ENCODE measurements at places on chromosomes 5 and 9.

DNA sequence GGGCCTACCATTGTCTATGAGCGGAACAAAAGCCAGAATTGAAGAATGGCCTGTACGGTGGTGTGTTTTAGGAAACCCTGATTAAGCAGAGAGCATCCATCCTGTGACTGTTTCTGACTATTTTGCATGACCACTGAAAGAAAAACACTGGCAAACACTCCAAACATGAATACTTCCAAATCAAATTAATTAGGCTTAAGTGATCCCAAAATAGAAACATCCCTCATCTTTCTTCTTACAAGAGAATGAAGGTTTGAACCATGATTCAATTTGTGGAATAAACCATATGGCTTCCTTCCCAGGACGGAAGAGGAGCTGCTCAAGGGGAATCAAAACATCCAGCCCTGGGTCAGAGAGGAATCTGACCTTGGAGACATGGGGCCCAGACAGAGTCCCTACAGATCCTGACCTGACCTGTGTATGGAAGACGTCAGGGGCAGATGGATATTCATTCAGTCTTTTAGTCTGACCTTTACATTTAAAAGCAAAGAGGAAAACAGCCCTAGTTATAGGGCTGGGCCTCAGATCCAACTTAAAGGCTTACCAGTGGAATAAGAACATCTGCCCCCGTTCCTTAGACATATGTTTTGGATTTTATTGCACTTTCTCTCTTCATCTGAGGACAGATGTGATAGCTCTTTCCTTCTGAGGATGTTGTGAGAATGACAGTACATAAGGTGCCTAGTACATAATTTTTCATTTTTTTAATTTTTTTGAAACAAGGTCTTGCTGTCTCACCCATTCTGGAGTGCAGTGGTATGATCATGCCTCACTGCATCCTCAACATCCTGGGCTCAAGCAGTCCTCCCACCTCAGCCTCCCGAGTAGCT lies 17.6 kb upstream of the RECK start:
- DNase-seq = no peak

- DNase-seq = no peak
These were observed 154.0 kb downstream of the OLFM1 start for GRCh38 chr9:135241381-135242048.

DNA sequence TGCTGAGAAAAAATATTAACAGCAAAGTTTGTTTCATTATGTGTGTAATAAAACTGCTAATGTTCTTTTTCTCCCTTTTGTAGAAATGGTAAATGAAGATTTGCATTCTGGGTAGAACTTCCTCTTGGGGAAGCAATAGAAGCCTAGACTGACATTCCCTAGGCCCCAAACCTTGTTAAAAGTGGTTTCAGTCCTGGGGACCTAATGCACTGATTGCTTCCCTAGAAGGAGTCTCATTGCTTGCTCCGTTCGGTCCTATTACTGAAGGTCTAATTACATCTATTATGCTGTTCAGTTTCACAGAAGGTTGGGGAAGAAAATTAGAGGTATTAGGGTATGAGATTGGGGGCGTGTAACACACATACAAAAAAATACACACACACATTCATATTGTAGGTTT lies 893.8 kb downstream of the TLE4 start:
- no peak for DNase-seq

- DNase-seq = no peak
These were observed 5.4 kb downstream of the MRPS27 start for GRCh38 chr5:72314571-72315172.

GRCh38 chr9:135359764-135360163 lies 119.8 kb upstream of the PPP1R26 start:
- no peak for DNase-seq

DNA sequence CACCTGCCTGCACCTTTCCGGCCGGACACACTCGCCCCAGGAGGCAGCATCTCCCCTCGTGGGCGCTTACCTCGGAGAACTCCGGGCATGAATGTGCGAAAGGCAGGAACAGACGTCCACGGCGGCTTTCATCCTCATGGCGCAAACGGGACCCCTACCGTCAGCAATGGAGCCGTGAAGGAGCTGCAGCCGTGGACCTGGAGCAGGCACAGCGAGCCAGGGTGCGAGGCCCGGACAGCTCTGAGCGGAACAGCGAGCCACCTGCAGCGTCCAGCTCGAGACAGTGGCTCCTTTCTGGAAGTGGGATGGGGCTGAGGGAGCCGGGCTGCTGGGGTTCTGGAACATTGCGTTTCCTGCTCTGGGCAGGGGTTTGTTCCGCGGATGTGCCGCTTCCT lies 7.8 kb upstream of the SLC6A19 start:
- DNase-seq = no peak

DNA sequence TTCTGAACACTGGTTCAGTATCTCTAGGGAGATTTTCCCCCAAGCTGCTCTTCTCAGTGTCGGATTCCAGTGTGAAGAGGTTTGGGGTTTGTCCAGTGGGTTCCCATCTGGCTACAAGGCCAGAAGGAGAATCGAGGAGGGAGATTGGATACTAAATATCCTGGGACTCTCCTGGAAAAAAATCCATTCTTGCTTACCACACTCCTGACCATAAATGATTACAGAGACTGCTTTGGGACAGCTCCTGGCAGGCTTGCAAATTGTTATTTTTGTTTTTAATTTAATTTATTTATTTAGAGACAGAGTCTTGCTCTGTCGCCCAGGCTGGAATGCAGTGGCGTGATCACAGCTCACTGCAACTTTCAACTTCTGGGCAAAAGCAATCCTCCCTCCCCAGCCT lies 4.7 kb upstream of the SUSD1 start:
- DNase-seq = no peak

GRCh38 chr9:133687856-133688761 lies 50.0 kb downstream of the SARDH start:
- DNase-seq = no peak

DNA sequence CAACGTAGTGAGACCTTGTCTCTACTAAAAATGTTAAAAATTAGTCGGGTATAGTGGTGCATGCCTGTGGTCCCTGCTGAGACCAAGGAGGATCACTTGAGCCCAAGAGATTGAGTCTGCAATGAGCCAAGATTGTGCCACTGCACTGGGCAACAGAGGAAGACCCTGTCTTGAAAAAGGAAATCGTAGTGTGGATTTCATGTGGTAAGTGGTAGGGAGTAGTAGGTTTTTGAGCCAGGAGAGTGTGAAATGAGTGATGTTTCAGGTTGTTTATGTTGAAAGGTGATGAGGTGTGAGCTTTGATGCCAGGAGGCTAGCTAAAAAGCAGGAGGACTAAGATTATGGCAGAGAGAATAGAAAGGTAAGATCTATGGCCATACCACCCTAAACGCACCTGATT lies 5.9 kb downstream of the MATR3 start:
- DNase-seq = no peak

GRCh38 chr9:114902786-114903524 lies 27.4 kb downstream of the TNFSF8 start:
- DNase-seq = no peak

All from stimulated activated CD8-positive, alpha-beta memory T cell treated with anti-CD3 and anti-CD28 coated beads, Interleukin-7, amount 100 ng/mL, for 24 hours (primary cell).